ENCODE measurements at places on chromosomes 2 and 18. TPM values are rescaled to one million over a fixed set of nuclear protein-coding genes. Genes with fewer than 3 reads are reported as not detected.
A peak's percentile ranks its signal among the peaks of the same experiment; 100 is the strongest.

GRCh38 chr2:54593249-54593648, 130.2 kb upstream of the EML6 start:
- DNase-seq = no peak

- no peak for DNase-seq
Measured at GRCh38 chr2:143843686-143844085, 676.2 kb downstream of the ZEB2 start.

- no peak for DNase-seq
Measured at GRCh38 chr2:26185954-26186770, 13.3 kb downstream of the GAREM2 start.

- DNase-seq = peak; percentile 45
Measured at GRCh38 chr2:96265349-96265839, 403 bp downstream of the TMEM127 start.

DNA sequence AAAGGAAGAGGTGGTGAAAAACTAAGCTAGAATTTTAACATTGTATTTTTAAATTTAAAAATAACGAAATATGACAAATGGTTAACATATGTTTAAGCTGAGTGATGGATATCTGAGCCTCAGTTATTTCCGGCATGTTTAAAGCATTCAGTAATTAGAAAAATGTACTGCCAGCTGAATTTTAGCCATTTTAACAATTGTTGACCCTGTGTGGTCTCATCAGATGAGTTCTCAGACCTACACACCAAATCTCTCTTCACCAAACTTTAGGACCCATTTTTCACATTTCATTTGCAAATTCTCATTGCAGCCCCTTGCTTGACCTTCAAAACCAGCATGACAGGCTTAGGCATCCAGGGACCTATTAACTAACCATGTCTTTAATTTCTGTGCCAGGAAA, 91.5 kb upstream of the RGPD4 start:
- DNase-seq = no peak

- DNase-seq = no peak
Measured at GRCh38 chr18:59910967-59911366, 11.2 kb downstream of the PMAIP1 start.

GRCh38 chr2:129812071-129812470, 167.4 kb upstream of the RAB6C start:
- no peak for DNase-seq

- DNase-seq = no peak
Measured at GRCh38 chr2:110095994-110096633, 19.5 kb downstream of the MALL start.

- no peak for DNase-seq
Measured at GRCh38 chr18:21958707-21959450, 210.5 kb upstream of the GATA6 start.

DNA sequence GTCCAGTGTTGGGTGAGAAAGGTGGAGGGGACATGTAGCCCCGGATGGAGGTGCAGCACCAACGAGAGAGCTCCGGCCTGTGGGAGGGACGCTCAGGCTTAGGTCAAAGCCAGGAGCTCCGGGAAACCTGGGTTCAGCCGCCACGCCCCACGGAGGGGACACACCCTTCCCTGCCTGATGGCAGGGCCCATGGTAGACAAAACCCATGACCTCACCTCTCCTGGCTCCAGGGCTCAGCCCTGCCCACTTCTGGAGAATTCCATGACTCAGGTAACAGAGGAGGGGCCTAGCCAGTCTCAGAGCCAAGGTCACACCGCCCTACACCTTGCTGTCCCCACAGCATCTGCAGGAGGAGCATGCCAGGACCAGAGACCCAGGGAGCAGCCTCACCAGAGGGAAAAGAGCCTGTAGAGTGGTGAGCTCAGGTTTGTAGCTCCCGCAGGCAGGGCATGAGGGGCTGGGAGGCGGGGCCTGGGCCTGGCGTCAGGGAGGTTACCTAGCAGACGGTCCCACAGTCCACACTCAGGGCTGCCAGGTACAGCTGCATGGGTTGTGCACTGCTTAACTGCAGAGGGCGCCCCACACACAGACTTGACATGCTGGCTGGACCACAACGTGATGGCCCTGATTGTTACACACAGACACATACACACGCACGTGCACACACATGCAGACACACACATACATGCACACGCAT, 70.8 kb upstream of the SMAD7 start:
- DNase-seq = peak; percentile 57

- DNase-seq = no peak
Measured at GRCh38 chr18:74243127-74243526, 48.6 kb downstream of the CYB5A start.

The TSGA10 gene
- 0.44 TPM for total RNA-seq

The MBD2 gene
- 45.0 TPM for total RNA-seq

The RUFY4 gene
- not detected for total RNA-seq

The MC4R gene
- not detected for total RNA-seq

The TCF7L1 gene
- 7.5 TPM for total RNA-seq

The REG3G gene
- total RNA-seq = not detected

The PLB1 gene
- total RNA-seq = 0.22 TPM

The CFAP65 gene
- not detected for total RNA-seq

The SATB2 gene
- total RNA-seq = 0.60 TPM

The ATP5MC3 gene
- total RNA-seq = 53.4 TPM

The OBSL1 gene
- total RNA-seq = 13.9 TPM
